ENCODE measurements at places on chromosomes 3 and 15.

DNA sequence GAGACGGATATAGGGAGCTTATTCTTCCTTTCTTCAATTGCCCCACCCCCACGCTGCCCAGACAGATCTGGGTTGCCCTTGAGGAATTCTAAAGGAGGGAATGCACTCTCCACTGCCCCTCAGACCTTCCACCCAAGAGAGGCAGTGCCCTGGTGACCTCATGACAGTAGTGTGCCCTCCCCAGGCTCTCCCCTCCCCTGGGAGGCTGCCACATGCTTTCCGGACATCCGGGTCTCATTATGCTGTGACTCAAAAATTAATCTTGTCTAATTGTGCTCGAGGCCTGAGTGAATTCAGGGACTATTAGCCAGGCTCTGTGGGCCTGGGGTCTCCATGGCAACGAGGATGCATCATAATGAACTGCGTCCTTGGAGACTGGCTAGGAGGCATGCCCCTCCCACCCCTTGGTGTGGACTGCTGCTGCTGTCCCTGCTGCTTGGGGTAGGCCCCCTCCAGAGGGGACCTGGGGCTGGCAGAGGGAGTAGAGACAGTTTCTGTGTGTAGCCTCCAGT is 20.8 kb downstream of the CORO2B start:
- peak; percentile 64 for DNase-seq

- no peak for DNase-seq
These were observed 1.9 kb downstream of the RUBCN start for GRCh38 chr3:197734667-197735318.

DNA sequence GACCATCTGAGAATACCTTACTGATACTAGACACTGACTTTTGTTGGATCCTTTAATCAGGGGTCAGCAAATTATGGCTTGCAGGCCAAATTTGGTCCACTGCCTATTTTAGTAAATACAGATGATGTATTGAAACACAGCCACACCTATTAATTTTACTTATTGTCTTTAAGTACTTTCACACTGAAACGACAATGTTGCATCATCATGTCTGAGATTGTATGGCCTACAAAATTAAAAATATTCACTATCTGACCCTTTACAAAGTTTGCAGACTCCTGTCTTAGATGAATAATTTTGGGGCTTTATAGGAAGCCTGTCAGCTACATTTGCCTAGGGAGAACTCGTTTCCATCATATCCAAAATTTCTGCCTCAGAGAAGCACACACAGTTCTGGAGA is 503.2 kb upstream of the TGFBR2 start:
- DNase-seq: no peak

GRCh38 chr15:58981808-58982475 is 5.5 kb upstream of the RNF111 start:
- DNase-seq: no peak

DNA sequence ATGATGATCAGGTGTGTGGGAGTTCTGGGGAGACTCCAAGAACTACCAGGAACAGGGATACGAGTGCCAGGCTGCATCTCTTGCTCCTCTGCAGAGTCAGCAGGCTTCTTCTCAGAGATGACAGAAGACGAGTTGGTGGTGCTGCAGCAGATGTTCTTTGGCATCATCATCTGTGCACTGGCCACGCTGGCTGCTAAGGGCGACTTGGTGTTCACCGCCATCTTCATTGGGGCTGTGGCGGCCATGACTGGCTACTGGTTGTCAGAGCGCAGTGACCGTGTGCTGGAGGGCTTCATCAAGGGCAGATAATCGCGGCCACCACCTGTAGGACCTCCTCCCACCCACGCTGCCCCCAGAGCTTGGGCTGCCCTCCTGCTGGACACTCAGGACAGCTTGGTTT is 7.9 kb downstream of the PRRT3 start:
- no peak for DNase-seq

DNA sequence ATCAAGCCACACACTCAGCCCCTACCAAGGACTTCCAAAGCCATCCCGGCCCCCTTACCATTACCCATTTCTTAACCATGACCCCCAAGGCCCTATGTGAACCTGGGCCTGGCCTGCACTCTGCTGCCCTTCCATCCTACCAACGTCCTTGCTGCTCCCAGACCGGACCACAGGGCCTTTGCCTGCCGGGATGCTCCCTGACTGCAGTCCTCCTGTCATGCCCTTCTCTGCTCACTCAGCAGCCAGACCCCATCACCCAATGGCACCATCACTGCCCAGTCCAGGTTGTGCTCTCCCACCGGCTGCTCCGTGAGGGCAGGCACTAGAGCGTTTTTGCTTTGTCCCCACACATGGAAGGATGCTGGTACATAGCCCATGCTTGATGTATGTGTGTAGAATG is 73.7 kb downstream of the OCA2 start:
- DNase-seq: no peak

DNA sequence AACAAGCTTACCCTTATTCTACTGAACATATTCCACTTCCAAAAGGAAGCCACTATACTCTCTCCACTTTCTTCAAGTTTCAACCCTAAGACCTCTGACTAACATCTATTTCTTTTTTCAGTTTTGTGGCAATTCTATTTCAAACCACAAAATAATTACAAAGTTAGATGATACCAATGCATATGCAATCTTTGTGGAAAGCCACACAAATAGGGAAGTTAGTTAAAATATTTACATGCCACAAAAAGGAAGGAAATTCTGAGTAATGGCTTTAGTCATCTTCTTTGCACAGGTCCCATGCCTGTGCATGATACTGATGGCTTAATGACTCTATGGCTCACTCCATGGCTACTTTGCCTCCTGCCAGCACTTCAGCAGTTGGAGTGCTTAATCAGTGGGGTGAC is 57.0 kb upstream of the MCTP2 start:
- DNase-seq: no peak

DNA sequence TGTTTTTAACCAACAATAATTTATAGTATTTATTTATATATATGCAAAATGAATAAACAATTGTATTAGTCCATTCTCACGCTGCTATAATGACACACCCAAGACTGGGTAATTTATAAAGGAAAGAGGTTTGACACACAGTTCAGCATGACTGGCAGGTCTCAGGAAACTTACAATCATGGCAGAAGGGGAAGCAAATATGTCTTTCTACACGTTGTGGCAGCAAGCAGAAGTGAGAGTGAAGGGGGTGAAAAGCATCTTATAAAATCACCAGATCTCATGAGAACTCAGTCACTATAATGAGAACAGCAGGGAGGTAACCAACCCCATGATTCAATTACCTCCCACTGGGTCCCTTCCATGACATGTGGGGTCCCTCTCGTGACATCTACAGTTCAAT is 162.8 kb upstream of the SLITRK3 start:
- DNase-seq: no peak

- peak; percentile 10 for DNase-seq
These were observed 758 bp downstream of the SELENOK start for GRCh38 chr3:53890726-53891475.

DNA sequence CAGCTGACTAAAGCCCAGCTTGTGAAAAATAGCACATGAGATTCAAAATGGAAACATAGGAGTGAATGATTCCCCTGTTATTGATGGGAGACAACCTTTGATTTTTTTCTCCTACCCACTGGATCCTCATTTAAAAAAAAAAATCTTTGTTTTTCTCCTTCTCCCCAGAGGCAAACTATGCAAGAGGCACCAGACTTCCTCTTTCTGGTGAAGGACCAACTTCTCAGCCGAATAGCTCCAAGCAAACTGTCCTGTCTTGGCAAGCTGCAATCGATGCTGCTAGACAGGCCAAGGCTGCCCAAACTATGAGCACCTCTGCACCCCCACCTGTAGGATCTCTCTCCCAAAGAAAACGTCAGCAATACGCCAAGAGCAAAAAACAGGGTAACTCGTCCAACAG is 2.6 kb downstream of the CACNA1D start:
- no peak for DNase-seq

- no peak for DNase-seq
These were observed 32.0 kb downstream of the RUVBL1 start for GRCh38 chr3:128091586-128091985.

GRCh38 chr3:180802837-180803236 is 109.6 kb upstream of the FXR1 start:
- peak; percentile 11 for DNase-seq

- no peak for DNase-seq
These were observed 19.1 kb upstream of the AKAP13 start for GRCh38 chr15:85361323-85361722.

DNA sequence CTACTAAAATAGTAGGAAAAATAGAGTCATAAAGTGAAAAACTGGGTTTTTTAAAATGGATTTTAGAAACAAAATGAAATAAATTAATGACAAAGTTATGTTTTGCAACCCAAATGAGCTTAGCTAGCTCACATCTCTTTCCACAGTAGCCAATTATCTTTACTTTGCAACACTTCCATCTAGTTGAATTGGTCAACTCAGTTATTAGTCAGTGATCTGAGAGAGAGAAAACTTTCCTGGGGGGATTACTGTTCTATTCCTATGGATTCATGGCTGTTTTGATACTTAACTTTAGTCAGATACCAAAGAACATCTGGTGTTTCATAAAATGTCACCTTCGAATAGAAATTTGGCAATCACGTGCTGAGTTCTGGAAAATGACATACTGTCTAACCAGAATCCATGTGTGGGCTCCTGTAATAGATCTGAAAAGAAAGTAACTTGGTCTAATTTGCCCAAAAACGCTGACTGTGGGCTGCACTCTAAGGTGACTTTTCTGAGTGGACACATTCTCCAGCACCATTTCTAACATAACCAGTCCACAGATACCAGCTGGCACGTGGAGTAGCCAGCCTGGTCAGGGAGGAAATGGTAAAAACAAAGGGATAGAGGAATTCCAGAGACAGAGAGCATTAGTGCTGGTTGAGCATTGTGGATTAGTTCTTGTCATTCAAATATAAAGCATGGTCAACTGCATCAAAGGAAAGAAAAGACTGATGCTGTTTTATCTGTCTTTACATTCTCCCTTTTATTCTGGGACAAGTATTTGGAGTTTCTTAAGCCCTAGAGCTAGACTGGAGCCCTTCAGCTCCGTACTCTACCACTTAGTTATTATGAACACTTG is 45.2 kb upstream of the CCDC80 start:
- no peak for DNase-seq

- DNase-seq: no peak
These were observed 57.9 kb downstream of the STT3B start for GRCh38 chr3:31590650-31591049.

DNA sequence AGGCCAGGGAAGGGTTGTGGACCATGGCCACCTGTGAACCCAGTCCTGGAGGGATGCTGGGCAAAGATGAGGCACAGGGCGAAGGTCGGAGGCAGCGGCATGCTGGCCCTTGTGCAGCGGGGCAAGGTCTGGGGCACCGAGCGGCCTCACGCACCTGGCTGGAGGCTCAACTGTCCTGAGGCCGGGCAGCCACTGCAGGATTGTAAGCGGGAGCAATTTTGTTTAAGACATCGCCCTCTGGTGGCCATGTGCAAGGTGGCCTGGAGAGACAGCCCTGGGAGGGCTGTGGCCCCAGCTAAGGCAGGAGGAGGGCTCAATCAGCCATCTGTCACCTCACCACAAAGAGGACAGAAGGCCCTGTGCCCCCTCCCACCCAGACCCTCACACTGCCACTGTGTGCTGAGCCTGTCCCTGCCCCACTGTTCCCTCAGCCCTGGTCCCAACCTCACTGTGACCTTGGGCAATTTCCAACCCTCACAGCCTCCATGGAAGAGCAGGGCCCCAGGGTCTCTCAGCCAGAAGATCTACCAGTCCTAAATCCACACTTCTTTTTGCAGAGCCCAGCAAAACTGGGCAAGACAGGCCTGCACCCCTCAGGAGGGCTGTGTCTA is 46.2 kb downstream of the TPRA1 start:
- peak; percentile 20 for DNase-seq

DNA sequence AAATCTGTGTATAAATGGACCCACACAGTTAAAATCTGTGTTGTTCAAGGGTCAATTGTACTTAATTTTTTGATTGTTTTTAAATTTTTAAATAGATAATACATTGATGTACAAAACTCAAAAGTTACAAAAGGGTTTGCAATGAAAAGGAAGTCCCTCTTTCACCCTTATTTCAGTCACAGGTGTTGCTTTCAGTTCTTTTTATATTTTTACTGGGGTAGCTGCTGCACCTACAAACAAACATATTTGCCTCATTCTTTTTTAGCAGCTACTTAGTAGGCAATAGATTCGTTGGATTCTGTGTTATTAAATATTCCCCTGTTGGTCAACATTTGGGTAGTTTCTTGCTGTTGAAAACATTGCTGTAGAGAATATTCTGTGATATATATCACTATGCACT is 44.4 kb downstream of the PIAS1 start:
- DNase-seq: no peak

DNA sequence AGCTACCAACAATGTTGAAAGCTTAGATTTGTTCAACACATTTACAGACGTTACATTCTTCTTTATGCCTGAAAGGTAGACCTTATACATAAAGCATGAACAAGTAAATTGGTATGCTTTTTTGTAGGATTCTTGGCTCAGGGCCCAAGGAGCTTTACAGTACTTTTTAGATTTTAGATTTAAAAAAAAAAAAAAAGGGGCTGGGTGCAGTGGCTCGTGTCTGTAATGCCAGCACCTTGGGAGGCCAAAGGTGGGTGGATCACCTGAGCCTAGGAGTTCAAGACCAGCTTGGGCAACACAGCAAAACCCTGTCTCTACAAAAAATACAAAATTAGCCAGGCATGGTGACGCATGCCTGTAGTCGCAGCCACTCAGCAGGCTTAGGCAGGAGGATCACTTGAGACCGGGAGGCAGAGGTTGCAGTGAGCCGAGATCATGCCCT is 39.7 kb downstream of the MEF2A start:
- DNase-seq: no peak

- no peak for DNase-seq
These were observed 16.9 kb downstream of the TTBK2 start for GRCh38 chr15:42903388-42904324.

DNA sequence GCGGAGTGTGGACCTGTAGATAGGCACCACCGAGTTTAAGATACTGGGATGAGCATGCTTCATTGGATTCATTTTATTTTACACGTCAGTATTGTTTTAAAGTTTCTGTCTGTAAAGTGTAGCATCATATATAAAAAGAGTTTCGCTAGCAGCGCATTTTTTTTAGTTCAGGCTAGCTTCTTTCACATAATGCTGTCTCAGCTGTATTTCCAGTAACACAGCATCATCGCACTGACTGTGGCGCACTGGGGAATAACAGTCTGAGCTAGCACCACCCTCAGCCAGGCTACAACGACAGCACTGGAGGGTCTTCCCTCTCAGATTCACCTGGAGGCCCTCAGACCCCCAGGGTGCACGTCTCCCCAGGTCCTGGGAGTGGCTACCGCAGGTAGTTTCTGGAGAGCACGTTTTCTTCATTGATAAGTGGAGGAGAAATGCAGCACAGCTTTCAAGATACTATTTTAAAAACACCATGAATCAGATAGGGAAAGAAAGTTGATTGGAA is 29.5 kb downstream of the SYNM start:
- no peak for DNase-seq

DNA sequence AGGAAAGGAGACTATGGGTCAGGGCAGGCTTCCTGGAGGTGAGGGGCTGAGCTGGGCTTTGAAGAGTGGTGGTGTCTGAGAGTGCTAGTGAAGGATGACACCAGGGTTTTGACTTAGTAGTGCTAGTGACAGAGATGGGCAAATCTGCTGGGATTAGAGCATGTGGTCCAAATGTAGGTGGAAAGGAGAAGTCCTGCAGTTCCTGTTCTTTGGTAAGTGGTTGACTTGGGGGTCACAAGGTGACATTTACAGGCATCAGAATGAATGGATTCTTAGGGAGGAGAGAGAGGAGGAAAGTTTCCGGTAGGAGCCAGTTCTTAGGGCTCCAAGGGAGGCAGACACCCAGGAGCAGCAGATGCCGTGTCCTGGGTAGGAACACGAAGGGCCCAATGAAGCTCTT is 796 bp upstream of the DOCK3 start:
- DNase-seq: no peak
